ENCODE measurements at places on chromosomes 1 and 21. TPM values are rescaled to one million over a fixed set of nuclear protein-coding genes. Genes with fewer than 3 reads are reported as not detected.

- H3K27ac ChIP-seq, result no peak overlapping the region
- H3K4me3 ChIP-seq, result no peak overlapping the region
- H3K36me3 ChIP-seq, result no peaks in the 10 kb centered on the region
- H3K27me3 ChIP-seq, result no peaks in the 10 kb centered on the region
- DNase-seq, result no peak
These were observed 131.0 kb downstream of the KCNT2 start for GRCh38 chr1:196477262-196477661.

DNA sequence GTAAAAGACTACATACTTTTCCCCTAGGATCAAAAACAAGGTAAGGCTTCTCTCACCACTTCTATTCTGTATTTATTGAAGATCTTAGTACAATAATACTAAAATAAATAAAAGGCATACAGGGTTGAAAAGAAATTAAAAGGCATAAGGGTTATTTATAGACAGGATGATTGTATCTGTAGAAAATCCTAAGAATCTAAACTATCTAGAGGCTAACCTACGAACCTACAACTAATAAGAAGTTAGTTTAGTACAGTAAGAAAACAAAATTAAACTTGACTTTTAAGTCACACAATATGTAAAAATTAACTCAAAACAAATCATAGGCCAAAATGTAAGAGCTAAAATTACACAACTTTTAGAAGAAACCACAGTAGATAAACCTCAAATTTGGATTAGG is 50.4 kb upstream of the ADAM30 start:
- no peaks in the 10 kb centered on the region for H3K4me1 ChIP-seq
- peaks cover 51% of the 10 kb centered on the region for H3K36me3 ChIP-seq
- no peaks in the 10 kb centered on the region for H3K27me3 ChIP-seq
- no peak overlapping the region for H3K27ac ChIP-seq
- DNase-seq, result no peak
- no peak overlapping the region for H3K4me3 ChIP-seq

- H3K4me3 ChIP-seq, result no peak overlapping the region
- no peaks in the 10 kb centered on the region for H3K36me3 ChIP-seq
- H3K27me3 ChIP-seq, result no peaks in the 10 kb centered on the region
- no peaks in the 10 kb centered on the region for H3K4me1 ChIP-seq
These were observed 7.8 kb downstream of the C1orf141 start for GRCh38 chr1:67126974-67127373.

GRCh38 chr1:53145942-53146708 is 3.7 kb upstream of the SLC1A7 start:
- H3K4me3 ChIP-seq, result no peak overlapping the region
- peak overlapping the region; percentile 82 for H3K27ac ChIP-seq
- H3K4me1 ChIP-seq, result peaks cover 24% of the 10 kb centered on the region
- H3K27me3 ChIP-seq, result no peaks in the 10 kb centered on the region

- peak overlapping the region; percentile 99 for H3K27ac ChIP-seq
- DNase-seq, result peak; percentile 89
- H3K27me3 ChIP-seq, result no peaks in the 10 kb centered on the region
These were observed 561 bp upstream of the COQ8A start for GRCh38 chr1:226939438-226940028.

DNA sequence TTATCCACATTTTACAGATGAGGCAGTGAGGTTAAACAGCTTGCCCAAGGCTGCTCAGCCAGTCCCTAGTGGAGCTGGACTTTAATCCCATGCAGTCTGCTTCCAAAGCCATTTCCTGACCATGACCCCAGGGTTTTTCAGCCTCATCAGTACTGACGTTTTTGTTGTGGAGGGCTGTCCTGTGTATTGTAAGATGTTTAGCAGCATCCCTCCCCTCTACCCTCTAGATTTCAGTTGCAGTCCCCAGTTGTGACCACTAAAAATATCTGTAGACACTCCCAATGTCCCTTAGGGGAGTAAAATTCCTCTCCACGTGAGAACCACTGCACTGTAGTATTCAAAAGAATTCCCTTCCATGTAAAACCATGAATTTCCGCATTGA is 30.2 kb upstream of the C1orf105 start:
- H3K27me3 ChIP-seq, result no peaks in the 10 kb centered on the region
- H3K27ac ChIP-seq, result no peak overlapping the region
- no peaks in the 10 kb centered on the region for H3K4me1 ChIP-seq

DNA sequence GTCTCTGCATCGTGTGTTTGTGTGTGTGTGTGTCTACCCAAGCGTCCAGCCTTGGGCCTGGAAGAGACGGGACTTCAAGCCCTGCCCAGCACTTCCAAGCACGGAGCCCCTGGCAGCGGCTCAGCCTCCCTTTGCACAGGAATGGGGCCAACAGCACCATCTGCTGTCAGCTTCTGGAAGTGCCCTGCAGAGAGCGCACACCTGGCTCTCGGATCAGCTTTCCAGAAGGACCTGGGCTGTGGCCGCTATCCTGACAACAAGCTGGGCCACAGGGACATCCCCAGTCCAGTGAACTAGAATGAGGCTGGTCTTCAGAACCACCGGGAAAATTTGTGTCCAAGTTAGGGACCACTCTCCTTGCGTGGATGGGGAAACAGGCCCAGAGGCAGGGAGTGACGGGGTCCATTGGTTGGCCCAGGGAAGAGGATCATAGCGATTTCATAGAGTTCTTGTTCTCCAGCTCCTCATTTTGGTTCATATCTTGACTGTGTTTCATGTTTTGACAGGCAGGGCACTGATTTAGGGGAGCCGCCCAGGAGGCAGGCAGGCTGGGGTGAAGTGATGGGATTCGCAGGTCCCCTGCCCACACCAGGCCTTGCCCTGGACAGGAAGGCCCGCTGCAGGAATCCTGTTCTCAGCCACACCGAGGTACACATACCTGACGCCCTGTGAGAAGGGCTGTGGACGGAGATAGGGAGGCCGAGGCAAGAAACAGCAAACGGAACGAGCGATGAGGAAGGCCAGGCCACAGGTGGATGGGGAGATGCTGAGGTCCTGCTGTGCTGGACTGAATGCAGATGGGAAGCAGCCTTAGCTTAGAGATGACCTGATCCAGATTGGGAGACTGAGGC is 38.4 kb downstream of the TAS1R2 start:
- H3K27me3 ChIP-seq, result peaks cover 30% of the 10 kb centered on the region
- peak; percentile 84 for DNase-seq
- no peak overlapping the region for H3K4me3 ChIP-seq
- H3K4me1 ChIP-seq, result no peaks in the 10 kb centered on the region
- H3K36me3 ChIP-seq, result no peaks in the 10 kb centered on the region
- no peak overlapping the region for H3K27ac ChIP-seq

GRCh38 chr1:245823408-245824147 is 668.8 kb downstream of the KIF26B start:
- H3K36me3 ChIP-seq, result no peaks in the 10 kb centered on the region
- peak overlapping the region; percentile 30 for H3K27ac ChIP-seq
- DNase-seq, result no peak
- H3K27me3 ChIP-seq, result no peaks in the 10 kb centered on the region
- H3K4me3 ChIP-seq, result no peak overlapping the region
- H3K4me1 ChIP-seq, result no peaks in the 10 kb centered on the region

DNA sequence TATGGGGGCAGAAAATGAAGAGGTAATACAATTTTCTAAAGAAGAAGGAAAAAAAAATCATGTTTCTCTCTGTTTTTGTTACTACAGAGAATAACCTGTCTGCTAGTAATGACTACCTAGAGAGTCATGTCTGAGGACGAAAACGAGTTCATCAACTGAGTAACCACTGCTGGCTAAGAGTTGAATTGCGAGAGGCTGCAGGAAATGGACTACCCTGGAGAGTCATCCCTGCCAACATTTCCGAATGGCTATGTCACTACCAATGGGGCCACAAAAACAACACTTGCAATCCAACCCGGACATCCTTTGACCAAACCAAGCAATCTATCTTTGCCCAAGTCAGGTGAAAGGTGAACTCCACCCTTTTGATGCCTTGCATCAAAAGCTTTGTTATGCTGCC is 120.6 kb downstream of the FCRL5 start:
- H3K4me3 ChIP-seq, result no peak overlapping the region
- no peaks in the 10 kb centered on the region for H3K27me3 ChIP-seq
- DNase-seq, result no peak
- no peak overlapping the region for H3K27ac ChIP-seq

DNA sequence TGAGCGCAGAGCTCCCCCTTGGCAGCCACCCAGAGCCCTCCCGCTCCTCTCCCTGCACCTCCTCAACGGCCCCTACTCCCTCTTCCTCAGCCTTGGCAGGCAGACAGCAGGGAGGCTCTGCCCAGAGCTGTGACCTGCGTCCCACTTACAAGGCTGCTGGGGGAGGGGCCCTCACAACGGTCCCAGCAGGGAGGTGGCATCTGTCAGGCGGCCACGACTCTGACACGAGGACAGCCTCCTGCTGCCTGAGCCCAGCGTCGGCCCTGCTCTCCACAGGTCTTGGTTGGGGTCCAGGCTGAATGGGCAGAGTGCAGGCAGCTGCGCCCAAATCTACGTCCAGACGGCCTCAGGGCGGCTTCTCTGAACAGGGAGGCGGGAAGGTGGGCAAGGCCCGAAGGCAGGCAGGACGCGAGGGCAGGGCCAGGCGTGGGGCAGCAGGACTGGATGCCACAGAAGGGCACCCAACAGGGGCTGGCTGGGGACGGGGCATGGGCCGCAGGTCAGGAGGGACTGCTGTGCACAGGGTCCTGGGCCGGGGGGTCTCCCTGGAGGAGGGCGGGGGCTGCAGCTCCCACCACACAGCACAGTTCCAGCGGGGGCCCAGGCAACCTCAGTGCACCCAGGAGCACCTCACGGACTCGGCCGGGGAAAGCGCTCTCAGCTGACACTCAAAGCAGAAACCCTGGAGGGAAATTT is 7.5 kb downstream of the SLC19A1 start:
- H3K27ac ChIP-seq, result no peak overlapping the region
- H3K27me3 ChIP-seq, result no peaks in the 10 kb centered on the region
- no peak overlapping the region for H3K4me3 ChIP-seq
- H3K4me1 ChIP-seq, result peaks cover 11% of the 10 kb centered on the region

DNA sequence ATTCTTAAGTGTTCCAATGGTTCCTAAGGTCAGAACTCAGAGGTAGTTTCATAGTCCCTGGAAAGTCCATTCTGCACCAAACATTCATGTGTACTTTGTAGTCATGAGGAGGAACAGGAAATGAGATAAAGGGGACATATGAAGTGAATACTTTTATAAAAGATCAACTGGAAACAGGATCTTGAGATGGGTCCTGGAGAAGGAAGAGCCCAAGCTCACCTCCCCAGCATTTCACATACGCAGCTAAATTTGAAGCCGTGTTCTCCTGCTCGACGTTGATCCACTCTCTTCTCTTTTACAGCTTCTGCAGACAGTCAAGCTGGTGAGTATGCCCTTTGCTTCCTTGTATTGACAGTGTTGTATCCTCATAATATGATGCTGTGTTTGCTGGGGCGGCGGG is 429 bp downstream of the FCGR2A start:
- peak overlapping the region; percentile 65 for H3K27ac ChIP-seq
- H3K4me1 ChIP-seq, result peaks cover 6% of the 10 kb centered on the region
- H3K36me3 ChIP-seq, result no peaks in the 10 kb centered on the region
- H3K4me3 ChIP-seq, result peak overlapping the region; percentile 42

DNA sequence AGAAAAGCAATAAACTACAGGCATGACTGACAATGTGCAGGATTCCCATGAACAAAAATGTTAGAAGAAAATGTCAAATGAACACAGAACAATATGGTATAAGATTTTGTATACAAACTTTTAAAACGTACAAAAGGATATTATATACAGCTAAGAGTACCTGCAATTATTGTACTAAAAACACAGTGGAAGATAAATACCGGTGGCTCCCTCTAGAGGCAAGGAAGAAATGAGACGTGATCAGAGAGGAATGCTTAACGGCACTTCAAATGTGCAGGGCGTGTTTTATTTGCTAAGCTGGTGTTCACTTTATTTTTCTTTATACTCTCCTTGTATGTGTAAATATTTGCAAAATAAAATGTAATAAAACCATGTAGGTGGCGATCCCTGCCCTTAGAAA is 191.8 kb upstream of the SAMSN1 start:
- H3K4me3 ChIP-seq, result no peak overlapping the region
- H3K36me3 ChIP-seq, result no peaks in the 10 kb centered on the region
- H3K4me1 ChIP-seq, result no peaks in the 10 kb centered on the region
- H3K27me3 ChIP-seq, result no peaks in the 10 kb centered on the region
- H3K27ac ChIP-seq, result no peak overlapping the region

- no peaks in the 10 kb centered on the region for H3K4me1 ChIP-seq
- H3K27ac ChIP-seq, result no peak overlapping the region
- no peak for DNase-seq
- H3K4me3 ChIP-seq, result no peak overlapping the region
These were observed 202.8 kb downstream of the NTNG1 start for GRCh38 chr1:107343601-107344000.

- peaks cover 10% of the 10 kb centered on the region for H3K4me1 ChIP-seq
- H3K4me3 ChIP-seq, result no peak overlapping the region
- H3K27ac ChIP-seq, result no peak overlapping the region
These were observed 2.7 kb upstream of the ADSS2 start for GRCh38 chr1:244454412-244454811.

GRCh38 chr1:119358636-119359035 is 9.9 kb upstream of the HAO2 start:
- H3K4me1 ChIP-seq, result no peaks in the 10 kb centered on the region
- no peak overlapping the region for H3K27ac ChIP-seq
- no peaks in the 10 kb centered on the region for H3K36me3 ChIP-seq
- no peaks in the 10 kb centered on the region for H3K27me3 ChIP-seq

- H3K27ac ChIP-seq, result no peak overlapping the region
- H3K27me3 ChIP-seq, result no peaks in the 10 kb centered on the region
- H3K4me3 ChIP-seq, result no peak overlapping the region
These were observed 135.8 kb upstream of the B3GALT2 start for GRCh38 chr1:193322211-193322610.

- no peaks in the 10 kb centered on the region for H3K4me1 ChIP-seq
- no peaks in the 10 kb centered on the region for H3K27me3 ChIP-seq
- DNase-seq, result no peak
- H3K36me3 ChIP-seq, result no peaks in the 10 kb centered on the region
These were observed 52.7 kb upstream of the GRHL3 start for GRCh38 chr1:24266398-24266941.

- H3K4me1 ChIP-seq, result peaks cover 10% of the 10 kb centered on the region
- H3K27me3 ChIP-seq, result no peaks in the 10 kb centered on the region
- no peak overlapping the region for H3K4me3 ChIP-seq
- DNase-seq, result no peak
These were observed 7.7 kb downstream of the IFNAR2 start for GRCh38 chr21:33237486-33237885.

DNA sequence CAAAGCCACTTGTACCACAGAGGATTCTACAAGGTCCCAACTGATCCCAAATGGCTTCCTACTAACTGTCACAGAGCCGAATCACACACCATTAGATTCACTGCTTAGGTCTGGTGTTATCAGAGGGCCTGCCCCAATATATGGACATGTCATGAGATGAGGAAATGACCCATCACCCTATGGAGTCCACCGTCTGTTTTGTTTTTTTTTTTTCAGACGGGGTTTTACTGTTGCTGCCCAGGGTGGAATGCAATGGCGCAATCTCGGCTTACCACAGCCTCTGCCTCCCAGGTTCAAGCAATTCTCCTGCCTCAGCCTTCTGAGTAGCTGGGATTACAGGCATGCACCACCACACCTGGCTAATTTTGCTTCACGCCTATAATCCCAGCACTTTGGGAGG is 83.8 kb upstream of the ETS2 start:
- no peaks in the 10 kb centered on the region for H3K36me3 ChIP-seq
- H3K4me1 ChIP-seq, result no peaks in the 10 kb centered on the region
- DNase-seq, result no peak

- no peak for DNase-seq
- H3K27me3 ChIP-seq, result peaks cover 20% of the 10 kb centered on the region
- no peak overlapping the region for H3K4me3 ChIP-seq
- no peaks in the 10 kb centered on the region for H3K36me3 ChIP-seq
These were observed 2.8 kb upstream of the TTC22 start for GRCh38 chr1:54803761-54804470.

Gene SH3D21
- total RNA-seq, result 10.2 TPM

Gene ADAM30
- total RNA-seq, result not detected

Gene TMEM269
- not detected for total RNA-seq

Gene OR2AK2
- not detected for total RNA-seq

Gene COL6A2
- 269 TPM for total RNA-seq

Gene ELF3
- 62.9 TPM for total RNA-seq

Gene AIRE
- not detected for total RNA-seq

Gene PTGER3
- total RNA-seq, result 2.7 TPM

Gene TSPAN2
- 6.1 TPM for total RNA-seq

Gene AVPR1B
- not detected for total RNA-seq

Gene ERG
- total RNA-seq, result 36.7 TPM

All from upper lobe of right lung (tissue), 1 donor.